ENCODE measurements at places on chromosomes 1 and 21.

DNA sequence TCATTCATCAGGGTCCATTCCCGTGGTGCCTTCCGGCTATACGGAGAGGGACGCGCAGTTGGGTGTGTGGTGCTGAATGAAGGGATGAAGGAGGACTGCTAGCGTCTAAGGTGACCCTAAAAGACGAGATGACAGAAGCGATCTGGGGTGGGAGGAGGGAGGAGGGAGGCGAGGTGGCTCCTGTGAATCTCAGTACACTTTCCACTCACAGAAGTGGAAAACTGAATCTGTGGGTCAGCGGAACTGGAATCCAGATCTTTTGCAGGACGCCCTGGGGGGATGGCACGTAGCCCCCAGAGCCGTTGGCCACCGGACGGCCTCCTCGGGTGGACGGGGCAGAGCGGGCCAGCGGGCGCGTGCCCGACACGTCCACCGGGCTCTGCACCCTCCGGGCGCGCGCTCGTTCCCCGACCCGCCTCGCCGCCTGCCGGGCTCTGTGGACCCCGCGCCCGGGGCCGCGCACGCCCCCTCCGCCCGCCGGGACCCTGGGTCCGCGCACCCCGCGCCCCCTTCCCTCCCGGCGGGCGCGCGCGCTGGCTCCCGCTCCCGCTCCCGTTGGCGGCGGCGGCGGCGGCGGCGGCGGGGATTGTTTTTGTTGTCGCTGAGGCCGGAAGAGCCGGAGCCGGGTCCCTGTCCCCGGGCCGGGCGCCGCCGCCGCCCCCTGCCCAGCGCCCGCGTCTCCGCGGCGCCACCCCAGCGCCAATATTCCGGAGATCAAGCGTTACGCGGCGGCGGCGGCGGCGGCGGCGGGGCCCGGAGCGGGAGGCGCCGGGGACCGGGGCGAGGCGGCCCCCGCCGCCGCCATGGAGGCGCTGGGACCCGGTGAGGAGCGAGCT, at the start of gene AGO4:
AGO4 (plus strand) TSS at position 403 of the 836 bp plus-strand sequence; CDS start at position 804, 401 bp downstream.
- DNase-seq: peak; percentile 36

- DNase-seq: no peak
These were observed 1.5 kb downstream of the QSOX1 start for GRCh38 chr1:180156201-180156600.

- DNase-seq: no peak
These were observed 1080.6 kb upstream of the B3GALT2 start for GRCh38 chr1:194267021-194267420.

DNA sequence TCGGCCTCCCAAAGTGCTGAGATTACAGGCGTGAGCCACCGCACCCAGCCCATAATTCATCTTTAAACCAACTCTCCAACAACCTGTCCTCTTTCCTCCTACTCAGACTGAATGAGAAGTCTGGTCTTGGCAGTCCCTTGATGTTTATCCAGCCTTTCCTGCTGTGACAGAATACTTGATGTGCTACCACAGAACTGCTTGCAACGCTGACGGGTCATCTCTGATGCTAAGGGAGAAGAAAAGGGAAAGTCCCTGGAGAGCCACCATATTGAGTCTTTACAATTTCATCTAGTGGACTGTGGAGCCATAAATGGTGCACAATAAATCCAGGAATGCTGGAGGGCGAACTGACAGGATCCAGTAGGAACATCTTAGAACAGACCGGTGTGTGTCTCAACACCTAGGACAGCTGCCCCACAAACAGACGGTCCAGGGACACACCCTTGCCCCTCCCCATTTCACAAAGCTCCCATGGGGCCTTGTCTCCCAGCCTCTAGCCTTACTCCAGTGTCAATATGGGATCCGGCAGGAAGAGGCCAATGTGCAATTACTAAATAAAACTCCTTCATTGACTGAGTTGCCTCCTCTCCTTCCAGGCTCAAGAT, 30.7 kb downstream of the JAK1 start:
- DNase-seq: no peak

- no peak for DNase-seq
These were observed 2.6 kb downstream of the MTF2 start for GRCh38 chr1:93081716-93082115.

DNA sequence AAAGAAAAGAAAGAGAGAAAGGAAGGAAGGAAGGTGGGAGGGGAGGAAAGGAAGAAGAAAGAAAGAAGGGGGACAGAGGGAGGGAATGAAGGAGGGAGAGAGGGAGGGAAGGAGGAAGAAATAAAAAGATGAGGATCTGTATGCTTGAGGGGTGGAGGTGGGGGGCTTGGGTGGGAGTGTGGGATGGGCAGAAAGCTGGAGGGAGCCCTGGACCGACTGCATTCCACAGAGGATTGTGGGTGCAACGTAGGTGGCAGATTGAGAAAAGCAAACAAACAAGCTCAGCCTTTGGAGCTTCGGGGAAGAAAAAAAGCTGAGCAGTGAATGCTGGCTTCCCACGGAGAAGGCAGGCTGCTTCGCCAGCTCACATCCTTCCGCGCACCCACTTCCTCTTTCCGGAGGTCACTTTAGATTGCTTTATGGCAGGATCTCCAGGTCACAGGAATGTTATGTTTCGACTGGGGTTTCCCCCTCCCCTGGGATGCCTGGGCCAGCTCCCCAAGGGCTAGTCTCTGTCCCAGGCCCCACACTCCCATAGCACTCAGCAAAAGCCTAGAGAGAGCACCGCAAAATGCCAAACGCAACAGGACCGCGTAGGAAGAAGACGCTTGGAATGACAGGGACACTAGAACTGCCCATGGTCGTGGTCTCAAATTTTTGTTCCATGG, 20.7 kb upstream of the LGALS8 start:
- DNase-seq: peak; percentile 15

DNA sequence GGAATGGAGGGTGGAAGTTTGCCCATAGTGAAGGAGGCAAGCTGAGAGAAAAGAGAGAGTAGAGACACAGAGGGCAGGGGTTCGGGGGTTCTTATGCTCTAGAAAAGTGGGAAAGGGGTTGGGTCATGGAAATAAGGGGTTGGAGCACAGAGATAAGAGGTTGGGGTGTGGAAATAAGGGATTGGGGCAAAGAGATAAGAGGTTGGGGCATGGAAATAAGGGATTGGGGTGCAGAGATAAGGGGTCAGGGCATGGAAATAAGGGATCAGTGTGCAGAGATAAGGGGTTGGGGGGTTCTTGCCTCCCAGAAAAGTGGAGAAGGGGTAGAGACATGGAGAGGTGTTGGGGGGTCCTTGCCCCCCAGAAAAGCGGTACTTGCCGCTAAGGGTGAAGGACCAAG, 56.2 kb downstream of the SFPQ start:
- no peak for DNase-seq

DNA sequence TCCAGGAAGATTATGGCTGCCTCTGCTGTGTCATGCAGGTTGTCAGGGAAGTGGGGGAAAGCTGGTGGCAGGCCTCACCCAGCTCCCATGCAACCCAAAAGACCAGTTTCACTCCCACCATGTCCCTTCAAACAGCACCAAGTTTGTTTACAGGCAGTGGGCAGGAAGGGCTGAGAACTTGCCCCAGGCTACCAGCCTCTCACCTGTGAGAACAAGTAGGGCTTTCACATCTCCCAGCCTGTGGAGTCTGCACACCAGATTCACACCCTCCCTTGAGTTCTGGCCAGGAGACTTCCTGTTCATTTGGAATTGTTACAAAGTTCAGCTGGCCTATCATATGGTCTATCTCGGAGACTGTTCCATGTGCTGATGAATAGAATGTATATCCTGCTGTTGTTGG, 27.8 kb downstream of the RPAP2 start:
- DNase-seq: no peak

- no peak for DNase-seq
These were observed 4.8 kb downstream of the KRTAP27-1 start for GRCh38 chr21:30332681-30333080.

DNA sequence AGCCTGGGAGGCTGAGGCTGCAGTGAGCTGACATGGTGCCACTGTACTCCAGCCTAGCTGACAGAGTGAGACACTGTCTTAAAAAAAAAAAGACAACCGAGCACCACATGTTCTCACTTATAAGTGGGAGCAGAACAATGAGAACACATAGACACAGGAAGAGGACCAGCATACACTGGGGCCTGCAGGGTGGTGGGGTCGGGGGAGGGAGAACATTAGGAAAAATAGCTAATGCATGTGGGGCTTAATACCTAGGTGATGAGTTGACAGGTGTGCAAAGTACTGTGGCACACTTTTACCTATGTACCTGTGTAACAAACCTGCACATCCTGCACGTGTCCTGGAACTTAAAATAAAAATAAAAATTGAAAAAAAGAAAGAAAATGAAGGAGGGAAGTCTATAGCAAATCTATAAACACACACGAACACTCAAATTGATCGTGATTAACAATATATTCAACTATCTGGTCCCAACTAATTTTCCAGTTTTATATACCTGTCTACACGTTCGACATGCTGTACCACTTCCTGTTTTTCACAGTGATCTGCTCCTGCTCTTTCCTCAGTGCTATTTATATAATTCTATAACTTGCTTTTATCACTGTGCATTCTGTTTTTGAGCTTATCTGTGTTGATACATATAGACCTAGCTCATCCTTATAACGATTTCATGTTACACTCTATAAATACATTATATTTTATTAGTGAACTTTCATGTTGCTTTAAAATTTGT, 27.2 kb downstream of the AK5 start:
- DNase-seq: no peak
